DMS79 treated with DMSO at 0.1 percent for 48 hours (cell line): ENCODE measurements at places on chromosomes 4 and X.
A peak's percentile ranks its signal among the peaks of the same experiment; 100 is the strongest.

GRCh38 chr4:118682928-118683327 is 2.3 kb upstream of the METTL14 start:
- no peak for DNase-seq

- DNase-seq: no peak
Measured at GRCh38 chr4:163353054-163353453, 9.4 kb downstream of the NPY5R start.

DNA sequence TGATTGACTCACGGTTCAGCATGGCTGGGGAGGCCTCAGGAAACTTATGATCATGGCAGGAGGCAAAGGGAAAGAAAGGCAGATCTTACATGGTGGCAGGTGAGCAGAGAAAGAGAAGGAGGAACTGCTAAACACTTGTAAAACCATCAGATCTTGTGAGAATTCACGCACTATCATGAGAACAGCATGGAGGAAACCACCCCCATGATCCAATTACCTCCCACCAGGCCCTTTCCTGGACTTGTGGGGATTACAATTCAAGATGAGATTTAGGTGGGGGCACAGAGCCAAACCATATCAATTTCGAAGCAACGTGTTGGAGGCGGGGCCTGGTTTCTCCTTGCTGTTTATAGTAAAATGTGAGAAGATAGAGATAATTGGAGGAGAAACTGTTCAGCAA is 167.4 kb downstream of the GABRB1 start:
- DNase-seq: no peak

GRCh38 chr4:181982856-181983255 is 260.3 kb upstream of the TENM3 start:
- peak; percentile 19 for DNase-seq

DNA sequence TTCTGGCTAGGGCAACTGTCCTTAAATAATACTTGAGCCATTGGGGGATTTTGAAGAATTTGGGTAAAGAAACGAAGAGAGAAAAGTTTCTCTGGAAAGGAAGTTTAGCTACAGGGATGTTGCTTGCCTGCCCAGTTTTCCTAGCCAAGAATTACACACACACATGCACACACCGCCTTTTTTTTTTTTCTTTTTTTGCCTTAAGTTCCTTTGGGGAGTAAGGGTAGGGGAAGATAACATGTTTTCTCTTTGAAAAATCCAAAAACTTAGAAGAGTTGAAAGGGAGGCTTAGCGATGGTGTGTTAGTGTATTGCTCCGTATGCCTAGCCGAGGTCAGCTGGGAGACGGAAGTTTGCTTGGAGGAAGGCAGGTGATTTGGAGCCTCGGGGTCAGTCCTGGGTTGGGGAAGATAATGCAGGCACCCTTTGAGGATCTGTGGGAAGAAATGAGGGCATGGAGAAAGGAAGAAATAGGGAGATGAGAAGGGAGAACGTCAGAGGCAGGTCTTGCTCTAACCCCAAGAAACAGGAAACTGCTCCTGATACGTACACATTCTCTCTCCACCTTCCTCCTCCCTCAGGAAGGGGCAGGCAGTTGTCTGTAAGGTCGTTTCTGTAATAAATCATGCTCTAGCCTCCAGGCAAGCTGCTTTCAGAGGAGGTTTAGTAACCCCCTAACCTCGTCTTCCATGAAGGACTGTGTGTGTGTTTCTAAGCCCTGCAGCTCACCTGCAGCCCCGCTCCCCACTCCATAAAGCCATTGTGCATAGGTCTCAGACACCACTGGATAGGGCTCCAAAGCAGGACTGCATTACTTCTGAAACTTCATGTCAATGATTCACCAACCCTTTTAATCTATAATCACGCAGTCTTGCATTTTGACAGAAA is 10.5 kb downstream of the KLF3 start:
- DNase-seq: no peak

DNA sequence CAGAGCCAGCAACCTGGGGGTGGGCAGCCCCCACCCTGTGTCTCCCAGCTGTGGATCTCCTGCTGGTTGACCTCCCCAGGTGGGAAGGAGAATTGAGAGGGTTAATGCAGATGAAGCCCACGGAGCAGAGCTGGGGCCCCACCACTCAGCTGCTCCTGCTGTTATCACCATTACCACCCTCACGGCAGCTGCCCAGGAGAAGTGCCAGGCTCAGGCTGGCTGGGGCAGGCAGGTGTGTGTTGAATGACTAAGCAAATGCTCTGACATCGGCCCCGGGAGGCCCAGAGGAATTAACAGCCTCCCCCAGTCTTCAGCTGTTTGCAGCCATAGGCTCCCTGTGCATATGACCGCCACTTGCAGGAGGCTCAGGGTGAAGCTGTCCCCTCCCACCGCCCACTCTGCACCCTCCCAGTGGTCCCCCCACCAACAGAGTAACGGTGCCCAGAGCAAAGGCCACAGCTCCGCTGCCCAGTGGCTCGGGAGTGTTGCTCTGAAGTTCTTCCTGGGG is 133.8 kb downstream of the CPZ start:
- DNase-seq: no peak

DNA sequence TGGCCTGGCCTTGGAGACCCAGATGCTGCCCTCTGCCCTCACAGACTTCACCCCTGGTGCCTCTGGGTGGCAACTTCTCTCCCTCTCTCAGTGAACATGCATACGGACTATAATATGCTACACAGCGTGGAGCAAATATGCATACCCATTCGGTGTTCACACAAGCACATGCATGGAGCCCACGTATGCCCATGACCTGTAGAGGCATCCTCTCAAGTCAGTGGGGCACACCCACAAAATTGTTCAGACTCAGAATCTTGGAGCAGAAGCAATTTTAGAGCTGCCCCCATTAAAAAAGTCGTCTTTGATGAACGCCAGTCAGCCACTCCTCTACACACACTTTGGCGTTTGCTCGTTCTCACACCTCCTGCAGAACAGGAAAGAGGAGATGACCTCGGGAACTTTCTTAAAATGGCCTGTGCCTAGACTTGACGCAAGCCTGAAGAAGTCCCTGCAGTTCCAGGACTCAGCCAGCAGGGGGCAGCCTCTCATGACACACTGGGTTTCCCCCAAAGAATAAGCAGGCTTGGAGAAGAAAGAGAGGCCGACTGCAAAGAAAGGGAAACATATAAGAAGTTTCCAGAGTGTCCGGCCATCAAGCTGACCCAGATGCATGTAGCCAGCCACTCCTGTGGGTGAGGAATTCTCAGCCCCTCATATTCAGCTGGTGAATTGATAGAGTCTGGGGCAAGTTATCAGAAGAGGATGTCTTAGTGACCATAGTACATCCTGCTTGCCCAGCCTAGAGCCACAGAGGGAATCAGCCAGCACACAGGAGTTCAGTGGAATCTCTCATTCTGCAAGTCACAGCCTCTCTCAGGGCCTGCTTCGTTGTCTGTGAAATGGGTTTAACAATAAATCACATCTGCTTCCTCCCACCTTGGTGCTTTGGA is 17.3 kb downstream of the APLN start:
- peak; percentile 32 for DNase-seq

GRCh38 chrX:153686711-153687110 is 1.0 kb upstream of the SLC6A8 start:
- no peak for DNase-seq

- no peak for DNase-seq
Measured at GRCh38 chrX:118183606-118184005, 67.0 kb upstream of the KLHL13 start.

DNA sequence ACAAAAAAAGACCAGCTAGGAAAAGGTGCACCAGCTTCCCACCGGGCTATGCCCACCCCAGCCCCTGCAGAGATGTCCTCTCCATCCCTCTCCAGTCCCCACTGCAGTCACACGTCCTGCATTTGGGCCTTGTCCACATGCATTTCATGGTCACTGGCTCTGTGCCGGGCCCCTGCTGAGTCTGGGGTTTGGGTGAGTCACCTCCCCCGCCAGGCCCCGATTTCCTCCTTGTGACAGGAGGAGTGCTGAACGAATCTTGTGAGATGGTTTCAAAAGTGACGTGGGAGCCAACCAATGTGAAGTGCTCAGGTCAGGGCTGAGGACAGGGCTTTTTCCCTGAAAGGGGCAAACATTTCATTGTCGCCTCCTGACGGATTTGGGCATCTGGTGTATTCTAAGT is 7.1 kb downstream of the CPZ start:
- no peak for DNase-seq

- DNase-seq: no peak
Measured at GRCh38 chr4:158129694-158130093, 43.1 kb downstream of the GASK1B start.

GRCh38 chr4:188370777-188371176 is 231.5 kb downstream of the TRIML1 start:
- DNase-seq: no peak

DNA sequence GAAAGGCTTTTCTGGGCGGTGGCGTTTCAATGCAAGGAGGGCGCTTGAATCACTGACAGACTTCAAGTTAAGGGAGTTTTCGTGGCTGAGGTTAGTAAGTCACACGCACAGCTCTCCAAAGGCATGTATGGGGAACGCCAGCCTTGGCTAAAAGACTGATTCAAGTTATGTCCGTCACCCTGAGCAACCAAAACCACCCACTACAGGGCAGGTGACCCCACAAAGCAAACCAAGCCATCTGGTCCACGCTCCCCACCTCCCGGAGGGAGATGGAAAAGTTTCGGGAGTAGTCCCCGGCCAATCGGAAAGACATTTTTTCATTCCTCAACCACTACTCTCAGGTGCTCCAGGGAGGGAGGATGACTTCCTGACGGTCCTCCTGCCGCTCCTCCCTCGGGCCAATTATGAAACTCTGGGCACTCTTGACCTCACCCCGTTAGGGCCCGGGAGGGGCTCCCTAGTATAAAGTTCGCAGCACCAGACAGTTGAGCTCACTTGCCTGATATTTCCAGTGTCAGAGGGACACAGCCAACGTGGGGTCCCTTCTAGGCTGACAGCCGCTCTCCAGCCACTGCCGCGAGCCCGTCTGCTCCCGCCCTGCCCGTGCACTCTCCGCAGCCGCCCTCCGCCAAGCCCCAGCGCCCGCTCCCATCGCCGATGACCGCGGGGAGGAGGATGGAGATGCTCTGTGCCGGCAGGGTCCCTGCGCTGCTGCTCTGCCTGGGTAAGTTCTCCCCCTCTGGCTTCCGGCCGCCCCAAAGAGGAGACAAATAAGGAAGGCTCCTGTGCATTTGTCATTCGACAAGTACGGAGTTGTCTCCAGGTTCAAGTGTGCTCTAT is at the start of gene EREG:
EREG (plus strand) TSS at position 494 of the 840 bp plus-strand sequence; CDS start at position 658, 164 bp downstream.
- peak; percentile 21 for DNase-seq

- no peak for DNase-seq
Measured at GRCh38 chrX:39903343-39903742, 194.4 kb downstream of the BCOR start.

GRCh38 chr4:140048419-140048995 is 105.5 kb downstream of the MAML3 start:
- DNase-seq: peak; percentile 18

- DNase-seq: no peak
Measured at GRCh38 chr4:37561803-37562207, 124.4 kb downstream of the RELL1 start.

DNA sequence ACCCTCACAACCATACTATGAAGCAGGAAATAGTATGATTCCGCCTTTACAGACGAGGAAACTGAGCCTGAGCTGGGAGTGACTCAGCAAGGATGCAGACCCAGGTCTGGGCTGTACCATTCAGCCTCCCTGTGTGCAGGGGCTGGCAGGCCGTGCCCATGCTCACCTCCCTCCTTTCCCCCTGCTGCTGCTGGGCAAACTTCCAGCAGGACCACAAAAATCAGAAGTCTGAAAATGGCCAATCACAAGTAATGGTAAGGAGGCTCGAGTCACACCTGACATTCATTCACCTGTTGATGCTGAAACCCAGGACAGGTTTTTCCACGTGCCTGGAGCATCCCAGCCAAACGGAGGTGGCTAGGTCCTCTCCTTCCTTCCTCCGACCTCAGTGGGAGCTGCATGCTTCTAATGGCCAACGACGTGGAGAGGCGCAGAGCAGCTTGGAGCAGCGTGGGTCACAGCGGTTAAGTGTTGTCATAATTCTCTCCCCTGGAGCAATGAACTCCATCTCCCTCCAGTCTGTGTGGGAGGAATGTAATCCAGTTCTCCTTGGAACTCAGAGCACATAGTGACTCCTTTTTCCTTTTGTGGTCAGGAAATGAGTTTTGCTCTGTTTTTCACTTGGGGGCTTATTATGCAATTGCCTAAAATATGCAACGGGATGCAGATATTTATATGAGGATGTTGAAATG is 371.7 kb downstream of the BCOR start:
- DNase-seq: no peak

DNA sequence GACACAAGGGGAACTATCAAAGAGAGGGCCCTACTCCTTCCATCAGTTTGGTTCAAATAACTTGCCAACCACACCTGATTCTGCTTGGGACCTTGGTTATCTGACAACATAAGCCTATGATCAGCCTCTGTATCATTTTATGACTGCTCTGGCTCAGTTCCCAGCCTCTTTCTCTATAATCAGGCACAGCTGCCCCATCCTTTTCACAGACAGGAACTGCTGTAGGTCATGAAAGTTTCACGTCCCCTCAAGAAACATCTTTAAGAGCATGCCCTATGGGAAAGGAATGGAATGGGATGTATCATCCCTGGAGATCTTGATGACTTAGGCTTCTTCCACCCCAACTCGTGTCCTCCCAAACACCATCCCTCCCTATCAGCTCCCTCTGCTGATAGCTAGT is 243.4 kb downstream of the AR start:
- DNase-seq: no peak

GRCh38 chr4:1187182-1187581 is 14.8 kb upstream of the SPON2 start:
- DNase-seq: no peak

DNA sequence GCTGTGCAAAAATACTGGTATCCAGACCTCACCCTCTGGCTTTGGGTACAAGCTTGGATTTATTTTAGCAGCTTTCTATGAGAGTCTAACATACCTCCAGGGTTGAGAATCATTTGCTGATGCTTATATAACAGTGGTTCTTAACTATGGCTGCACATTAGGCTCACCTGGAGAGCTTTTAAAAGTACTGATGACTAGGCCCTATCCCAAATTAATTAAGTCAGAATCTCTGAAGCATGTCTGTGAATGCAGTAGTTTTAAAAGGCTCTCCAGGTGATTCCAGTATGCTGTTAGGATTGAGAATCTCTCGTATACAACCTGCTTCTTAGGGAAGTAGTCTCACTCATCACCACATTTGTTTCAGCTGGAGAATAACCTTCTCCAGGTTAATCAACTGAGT is 99.2 kb downstream of the PDHA2 start:
- no peak for DNase-seq

- DNase-seq: no peak
Measured at GRCh38 chrX:110001740-110002299, 1.1 kb upstream of the TMEM164 start.

- DNase-seq: no peak
Measured at GRCh38 chrX:17848545-17849265, 12.4 kb downstream of the RAI2 start.
